ENCODE measurements at places on chromosomes 6 and 20.

- no peak for DNase-seq
These were observed 287.7 kb downstream of the ALDH8A1 start for GRCh38 chr6:134662077-134662700.

DNA sequence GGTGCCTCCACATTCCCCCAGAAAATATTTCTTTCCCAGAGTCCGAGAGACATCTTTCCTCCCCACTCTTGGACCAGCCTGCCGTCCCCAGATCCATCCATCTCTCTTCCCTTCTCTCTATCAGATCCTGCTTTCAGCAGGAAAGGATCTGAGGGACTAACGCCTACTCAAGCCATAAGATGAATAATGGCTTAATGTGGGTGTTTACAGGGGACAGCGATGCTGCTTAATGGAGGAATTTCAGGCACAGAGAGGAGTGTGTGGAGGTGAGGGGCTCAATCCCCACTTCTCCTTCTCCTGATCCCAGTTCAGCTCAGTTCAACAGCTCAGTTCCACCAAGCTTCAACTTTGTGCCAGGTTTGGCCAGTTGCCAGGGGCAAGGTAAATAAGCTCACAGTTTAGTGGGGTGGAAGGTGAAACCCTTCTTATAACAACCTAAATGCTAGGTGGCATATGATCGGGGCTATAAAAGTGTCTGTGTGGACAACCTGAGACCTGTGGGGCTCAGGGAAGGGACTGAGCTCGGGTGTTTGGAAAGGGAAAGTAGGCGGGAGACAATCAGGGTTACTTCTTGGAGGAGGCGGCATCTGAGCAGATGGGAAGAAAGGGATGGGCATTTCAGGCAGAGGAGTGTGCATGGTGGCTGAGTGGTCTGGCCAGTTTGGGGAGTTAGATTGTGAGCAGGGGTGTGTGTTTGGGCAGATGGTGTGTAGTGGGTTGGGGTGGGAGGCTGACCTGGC, 55.8 kb downstream of the CDH22 start:
- no peak for DNase-seq

DNA sequence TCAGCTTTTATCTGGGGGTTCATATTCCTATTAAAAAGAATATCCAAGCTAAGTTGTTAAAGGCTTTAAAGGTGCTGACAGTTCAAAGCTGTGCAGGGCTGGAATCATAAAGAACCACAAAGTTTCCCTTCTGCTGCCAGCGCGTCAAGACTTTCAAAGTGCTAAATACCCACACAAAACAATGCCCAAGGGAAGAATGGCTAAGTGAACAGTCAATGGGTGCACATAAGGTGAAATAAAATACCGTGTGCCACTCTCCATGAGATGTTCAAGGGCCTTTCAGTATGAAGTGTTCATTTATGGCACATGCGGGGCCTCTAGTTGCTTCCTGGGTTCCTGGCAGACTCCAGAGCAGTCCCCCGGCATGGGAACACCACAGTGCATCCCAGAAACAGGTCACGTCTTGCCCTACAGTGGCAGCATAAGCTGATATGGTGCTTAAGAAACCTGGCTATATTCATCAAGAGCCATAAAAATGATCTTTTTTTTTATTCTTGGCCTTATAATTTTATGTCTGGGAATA, 14.1 kb downstream of the TXNDC5 start:
- no peak for DNase-seq

DNA sequence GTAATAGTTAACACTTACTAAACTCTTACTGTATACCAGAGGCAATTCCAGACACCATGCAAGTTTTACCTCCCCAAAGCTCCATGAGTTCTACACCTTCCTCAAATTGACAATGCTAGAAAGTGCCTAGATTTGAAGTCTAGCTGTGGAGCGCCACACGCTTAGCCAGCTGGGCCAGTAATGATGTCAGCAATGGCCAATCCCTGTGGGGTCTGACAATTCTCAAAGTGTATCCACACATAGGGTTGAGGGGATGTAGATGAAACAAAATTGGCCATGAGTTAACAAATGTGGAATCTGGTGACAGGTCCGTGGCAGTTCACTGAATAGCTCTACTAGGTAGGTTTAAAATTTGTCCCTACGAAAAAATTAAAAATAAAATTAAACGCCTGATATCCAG, 1.3 kb downstream of the ZNF343 start:
- no peak for DNase-seq

DNA sequence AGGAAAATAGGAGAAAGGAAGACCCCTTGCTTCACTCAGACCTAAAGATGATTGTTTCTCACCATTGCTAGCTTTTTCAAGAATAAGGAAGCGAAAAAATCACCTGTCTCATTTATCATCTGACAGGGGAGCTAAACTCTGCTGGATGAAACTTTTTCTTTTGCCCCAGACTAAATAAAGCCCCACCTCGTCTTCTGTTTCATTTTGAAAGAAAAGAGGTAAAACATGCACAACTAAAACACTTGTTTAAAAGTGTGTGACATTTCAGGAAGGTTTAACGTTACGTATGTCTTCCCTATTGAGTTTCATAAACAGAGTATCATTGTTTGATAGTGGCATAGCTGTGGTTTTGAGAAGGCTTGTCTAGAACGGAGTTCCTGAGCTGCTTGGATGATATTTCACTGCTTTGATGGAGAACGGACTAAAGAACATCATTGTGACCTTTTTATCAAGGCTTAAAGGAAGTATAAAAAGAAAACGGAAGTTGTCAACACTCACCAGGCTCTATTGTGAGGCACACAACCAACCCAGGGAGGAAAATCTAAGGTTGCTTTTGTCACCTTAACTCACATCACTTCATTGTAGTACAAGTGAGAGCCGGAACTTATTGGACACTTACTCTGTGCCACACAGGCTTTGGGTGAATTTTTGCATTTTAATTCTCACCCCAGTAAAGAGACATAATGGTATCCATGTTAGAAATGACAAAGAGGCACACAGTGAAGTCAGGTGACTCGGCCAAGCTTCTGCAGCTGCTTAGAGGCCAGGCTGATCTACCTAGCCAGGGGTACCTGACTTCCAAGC, 29.5 kb downstream of the TSHZ2 start:
- no peak for DNase-seq

GRCh38 chr6:156762547-156762946, 14.6 kb upstream of the ARID1B start:
- no peak for DNase-seq

DNA sequence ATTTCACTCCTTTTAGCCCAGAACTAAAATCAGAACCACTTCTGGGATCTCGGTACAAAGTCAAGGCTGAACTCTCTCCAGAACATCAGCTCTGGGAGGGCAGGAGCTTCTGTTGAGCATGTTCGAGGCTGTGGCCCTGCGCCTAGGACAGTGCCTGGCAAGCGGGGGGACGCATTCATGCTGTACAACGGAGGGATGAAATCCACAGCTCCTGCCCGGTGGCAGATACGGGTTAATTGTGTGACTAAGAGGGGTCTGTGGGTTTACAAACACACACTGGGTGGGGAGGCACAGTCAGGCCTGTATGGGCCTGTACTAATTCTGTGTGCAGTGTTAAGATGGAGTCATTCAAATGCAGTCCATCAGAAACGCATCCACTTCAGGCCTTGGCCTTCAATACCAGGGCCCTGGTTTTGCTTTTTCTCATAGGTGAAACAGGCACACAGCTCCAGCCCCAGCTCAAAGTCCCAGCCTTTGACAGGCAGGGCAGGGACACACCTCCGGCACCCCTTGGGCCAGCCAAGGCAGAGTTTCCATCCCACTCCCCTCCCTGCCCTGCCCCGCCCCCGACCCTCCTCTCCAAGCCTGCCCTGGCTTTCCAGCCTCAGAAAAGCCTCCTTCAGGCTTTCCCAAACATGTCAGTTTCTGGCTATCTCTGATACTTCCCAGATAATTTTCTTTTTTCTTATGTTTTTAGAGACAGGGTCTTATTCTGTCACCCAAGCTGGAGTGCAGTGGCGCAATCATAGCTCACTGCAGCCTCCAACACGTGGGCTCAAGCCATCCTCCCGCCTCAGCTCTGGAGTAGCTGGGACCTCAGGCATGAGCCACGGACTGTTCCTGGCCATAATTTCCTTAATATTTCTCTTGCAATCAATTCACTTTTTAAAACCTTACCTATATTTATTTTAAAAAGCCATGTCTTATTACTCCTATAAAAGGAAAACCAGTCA, 109.8 kb downstream of the SULF2 start:
- no peak for DNase-seq

DNA sequence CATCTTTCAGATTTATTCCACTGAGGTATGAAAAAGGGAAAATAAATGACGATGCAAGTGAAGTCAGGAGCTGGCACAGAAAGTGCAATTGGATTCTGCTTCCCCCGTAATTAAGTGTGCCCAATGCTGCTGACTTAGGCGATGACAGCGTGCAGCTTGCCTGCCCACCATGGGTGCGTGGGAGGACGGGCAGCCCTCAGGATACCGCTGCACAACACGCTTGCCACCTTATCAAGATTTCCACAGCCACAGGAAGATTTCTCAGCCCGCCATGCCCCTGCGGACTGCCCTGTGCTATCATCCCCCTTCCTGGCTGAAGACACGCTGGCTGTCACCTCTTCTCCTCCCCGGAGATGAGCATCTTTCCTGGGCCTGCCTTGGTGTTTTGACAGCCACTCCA, 103.3 kb upstream of the BACH2 start:
- no peak for DNase-seq

DNA sequence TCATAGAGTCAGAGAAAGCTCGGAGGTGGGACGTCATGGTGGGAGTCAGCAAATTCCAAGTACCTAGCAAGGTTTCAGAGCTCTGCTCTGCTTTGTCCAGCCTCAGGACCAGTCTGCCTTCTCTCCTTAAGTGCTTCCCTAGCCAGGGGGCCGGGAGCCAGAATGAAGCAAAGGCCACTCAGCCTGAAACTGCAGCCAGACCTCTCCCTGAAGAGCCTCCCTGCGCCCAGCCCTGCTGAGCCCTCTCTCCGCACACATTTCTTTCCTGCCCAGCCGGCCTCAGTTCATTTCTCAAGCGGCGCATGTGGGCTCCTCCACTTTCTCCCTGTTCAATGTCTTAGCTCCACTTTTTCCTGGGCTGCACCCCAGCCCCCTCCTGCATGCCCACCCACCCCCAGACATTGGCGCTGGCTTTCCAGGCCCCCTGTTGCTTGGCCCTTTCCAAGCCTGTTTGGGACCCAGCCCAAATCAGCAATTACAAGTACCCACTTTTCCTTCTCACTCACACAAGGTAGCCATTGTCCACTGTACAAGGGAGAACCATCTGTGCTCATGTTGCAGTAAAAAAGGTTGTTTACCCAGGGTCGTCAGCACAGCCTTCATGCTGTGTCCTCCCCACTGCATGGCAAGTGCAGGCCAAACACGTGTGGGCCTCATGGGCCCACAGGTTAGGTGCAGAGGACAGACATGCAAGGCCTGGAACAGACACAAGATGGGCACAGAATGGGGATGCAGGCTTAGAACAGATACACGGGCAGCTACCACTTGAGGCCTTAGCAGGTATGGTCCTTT, 147.1 kb downstream of the MRPL14 start:
- no peak for DNase-seq

- DNase-seq = no peak
These were observed 86.7 kb downstream of the FOXC1 start for GRCh38 chr6:1696463-1696850.

DNA sequence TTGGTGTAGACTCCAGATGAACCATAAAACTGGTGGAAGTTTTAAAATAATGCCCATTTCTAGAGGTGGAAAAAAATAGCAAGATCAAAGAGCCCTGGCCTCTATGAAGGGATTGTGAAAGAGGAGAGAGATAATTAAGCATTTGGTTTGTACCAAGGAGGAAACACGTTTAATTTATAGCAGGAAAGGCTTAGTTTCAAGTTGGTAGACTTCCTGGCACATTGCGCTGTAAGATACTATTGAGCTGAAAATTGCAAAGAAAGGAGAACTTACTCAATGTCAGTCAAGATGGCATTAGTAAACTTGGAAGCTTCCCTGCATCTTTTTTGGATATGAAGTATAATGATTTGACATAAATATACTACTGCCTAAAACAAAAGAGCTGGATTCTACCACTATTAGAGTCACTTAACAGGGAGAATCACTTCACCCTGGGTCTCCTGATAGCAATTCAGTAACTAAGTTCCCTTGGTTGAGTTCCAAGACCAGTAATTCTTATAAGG, 24.4 kb downstream of the MARCKS start:
- DNase-seq = no peak

DNA sequence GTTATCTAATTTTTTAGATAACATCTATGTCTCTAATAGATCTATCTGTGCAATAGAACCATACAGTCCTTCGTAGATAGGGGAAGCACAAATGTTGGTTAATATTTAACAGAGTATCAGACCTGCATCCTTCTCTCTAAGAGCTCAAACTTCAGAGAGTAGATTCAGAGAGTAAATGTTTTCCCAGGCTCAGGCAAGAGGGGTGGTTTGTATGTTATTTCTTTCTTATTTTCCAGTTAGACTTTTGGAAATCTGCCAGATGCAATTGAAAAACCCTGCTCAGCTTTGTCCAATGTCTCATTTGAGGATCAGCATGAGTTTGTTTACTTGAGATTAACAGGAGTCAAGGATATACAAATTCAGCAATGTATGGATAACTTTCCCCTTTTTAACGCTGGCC, 361.9 kb downstream of the BCKDHB start:
- DNase-seq = no peak

- DNase-seq = no peak
These were observed 27.4 kb upstream of the APCDD1L start for GRCh38 chr20:58542411-58543095.

DNA sequence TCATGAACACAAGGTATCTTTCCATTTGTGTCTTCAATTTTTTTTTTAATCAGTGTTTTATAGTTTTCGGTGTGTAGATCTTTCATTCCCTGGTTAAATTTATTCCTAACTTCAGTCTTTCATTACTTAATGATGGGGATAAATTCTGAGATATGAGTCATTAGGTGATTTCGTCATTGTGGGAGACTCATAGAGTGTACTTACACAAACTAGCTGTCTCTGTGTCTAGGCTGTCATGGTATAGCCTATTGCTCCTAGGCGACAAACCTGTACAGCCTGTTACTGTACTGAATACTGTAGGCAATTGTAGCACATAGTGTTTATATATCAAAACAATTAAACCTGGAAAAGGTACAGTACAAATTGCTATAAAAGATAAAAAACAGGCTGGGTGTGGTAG, 42.1 kb downstream of the SMAP1 start:
- no peak for DNase-seq

- DNase-seq = no peak
These were observed 34.2 kb downstream of the ARHGAP40 start for GRCh38 chr20:38635721-38636288.

GRCh38 chr20:54178256-54178655, 4.5 kb upstream of the CYP24A1 start:
- DNase-seq = no peak

- no peak for DNase-seq
These were observed 19.4 kb downstream of the ARID1B start for GRCh38 chr6:156796627-156797026.
